ENCODE measurements at places on chromosomes 2 and 18.

DNA sequence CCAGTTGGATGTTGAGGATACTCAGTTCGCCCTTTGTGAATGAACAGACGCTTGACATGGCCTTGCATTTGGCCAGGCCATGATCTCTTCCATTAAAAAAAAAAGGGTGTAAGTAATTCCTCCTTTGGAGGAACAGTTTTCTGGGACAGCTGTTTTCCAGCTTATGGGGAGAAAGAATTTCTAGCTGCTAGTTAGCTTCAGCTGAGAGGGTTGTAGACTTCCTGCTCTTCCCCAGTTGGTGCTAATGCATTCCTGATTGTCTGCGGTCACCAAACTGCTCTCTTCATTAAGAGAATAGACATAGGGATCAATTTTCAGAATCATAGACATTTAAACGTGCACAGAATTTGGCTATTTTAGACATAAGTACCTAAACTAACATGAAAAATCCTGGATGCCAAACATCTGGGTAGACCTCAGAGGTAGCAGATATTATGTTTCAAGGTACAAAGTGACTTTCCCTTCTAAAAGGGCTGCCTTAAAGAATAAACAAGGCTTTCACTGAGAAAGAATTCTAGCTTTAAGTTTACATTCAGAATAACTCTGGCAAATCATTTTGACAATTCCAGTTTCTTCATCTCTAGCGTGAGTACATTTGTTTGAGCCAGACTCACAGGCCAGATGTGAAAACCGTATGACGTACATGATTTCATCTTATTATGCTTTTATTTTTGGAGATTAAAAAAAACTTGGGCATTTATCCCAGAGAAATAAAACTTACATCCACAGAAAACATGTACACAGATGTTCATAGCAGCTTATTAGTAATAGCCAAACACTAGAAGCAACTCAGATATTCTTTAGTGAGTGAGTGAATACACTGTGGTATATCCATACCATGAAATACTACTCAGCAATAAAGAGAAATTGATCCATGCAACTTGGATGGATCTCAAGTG, 71.2 kb downstream of the MAIP1 start:
- DNase-seq: no peak

DNA sequence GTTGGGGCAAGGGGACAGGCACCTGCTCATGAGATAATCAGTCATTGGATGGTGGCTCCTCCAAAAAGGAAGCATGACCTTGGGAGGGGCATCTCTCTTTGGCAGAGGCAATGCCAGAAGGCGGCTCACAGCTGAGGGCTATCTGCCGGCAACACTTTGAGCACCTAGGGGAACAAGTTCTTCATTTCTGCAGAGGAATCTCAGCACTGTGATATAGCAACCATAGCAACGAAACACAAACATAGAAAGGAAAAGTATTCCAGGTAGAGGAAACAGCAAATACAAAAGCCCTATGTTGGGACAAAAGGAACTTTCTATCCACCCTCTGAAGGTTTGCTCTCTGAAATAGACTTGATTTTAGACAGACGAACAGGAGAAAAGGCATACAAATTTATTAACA, 89.1 kb upstream of the NEDD4L start:
- no peak for DNase-seq

- no peak for DNase-seq
Observed at GRCh38 chr2:196887431-196887830, 39.1 kb downstream of the PGAP1 start.

DNA sequence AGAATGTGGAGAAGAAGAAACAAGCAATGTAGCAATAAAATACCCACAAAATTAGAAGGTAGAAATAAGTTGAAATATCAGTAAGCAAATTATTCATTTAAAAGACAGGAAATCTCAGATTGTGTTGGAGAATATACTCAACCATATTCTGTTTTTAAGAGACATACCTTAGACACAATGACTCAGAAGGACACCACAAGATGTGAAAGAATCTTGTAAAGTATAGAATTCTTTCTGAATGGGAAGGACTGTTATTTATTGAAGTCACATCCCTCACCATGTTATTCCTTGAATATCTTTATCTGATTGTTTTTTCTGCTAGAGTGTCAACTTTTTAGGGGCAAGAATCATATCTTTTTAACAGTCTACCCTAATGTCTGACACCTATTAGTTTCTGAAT, 50.4 kb downstream of the CTAGE1 start:
- DNase-seq: no peak

- no peak for DNase-seq
Observed at GRCh38 chr18:62522178-62522503, 684 bp upstream of the ZCCHC2 start.

- peak; percentile 55 for DNase-seq
Observed at GRCh38 chr2:25743132-25743830, 69.9 kb upstream of the DTNB start.

- DNase-seq: no peak
Observed at GRCh38 chr2:39706945-39707344, 41.2 kb downstream of the TMEM178A start.

- DNase-seq: no peak
Observed at GRCh38 chr18:11064727-11065460, 84.5 kb downstream of the PIEZO2 start.

- DNase-seq: no peak
Observed at GRCh38 chr2:65357959-65358294, 74.5 kb downstream of the SPRED2 start.

DNA sequence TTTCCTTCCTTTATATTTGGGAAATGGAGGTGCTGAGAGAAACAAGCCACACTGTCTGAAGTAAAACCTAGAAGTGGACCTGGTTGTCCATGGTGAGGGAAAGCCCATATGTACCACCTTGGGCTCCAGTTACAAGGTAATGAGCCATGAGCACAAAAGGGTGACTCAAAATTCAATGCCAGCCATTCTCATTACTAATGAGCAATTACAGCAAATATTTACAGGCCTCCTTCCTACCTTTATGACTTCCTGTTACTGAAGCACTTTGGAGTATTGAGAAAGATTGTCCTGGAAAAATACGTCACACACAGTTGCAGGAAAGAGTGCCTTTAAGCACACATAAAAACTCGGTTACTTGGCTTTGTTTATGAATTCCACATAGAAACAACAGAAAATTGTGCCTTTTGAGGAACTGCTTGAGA, 9.1 kb downstream of the EPAS1 start:
- no peak for DNase-seq

DNA sequence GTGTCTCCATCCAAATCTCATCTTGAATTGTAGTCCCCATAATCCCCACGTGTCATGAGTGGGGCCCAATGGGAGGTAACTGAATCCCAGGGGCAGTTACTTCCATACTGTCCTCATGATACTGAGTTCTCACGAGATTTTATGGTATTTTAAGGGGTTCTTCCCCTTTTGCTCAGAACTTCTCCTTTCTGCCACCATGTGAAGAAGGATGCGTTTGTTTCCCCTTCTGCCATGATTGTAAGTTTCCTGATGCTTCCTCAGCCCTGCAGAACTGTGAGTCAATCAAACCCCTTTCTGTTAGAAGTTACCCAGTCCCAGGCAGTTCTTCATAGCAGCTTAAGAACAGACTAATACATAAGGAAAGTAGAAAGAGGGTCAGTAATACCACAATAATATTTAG, 480.4 kb downstream of the KCNJ3 start:
- DNase-seq: peak; percentile 63

DNA sequence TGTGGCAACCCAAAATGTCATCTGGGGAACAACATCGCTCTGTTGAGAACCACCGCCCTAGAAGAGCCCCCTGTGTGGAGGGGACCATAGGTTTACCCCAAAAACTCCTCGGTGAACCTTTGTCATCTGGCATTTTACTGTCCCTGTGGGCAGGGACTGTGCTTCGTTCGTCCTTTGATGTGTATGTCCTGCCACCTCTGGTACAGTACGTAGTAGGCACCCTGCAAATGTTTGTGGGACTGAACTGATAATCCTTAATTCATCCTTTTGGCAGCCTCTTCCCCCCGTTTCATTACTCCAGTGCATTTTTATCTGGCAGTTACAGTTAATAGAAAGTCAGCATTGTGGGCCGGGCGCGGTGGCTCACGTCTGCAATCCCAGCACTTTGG, 728 bp downstream of the NAPG start:
- no peak for DNase-seq

- no peak for DNase-seq
Observed at GRCh38 chr2:165627470-165627869, 158.0 kb downstream of the CSRNP3 start.

GRCh38 chr18:40152859-40153258, 1802.2 kb upstream of the PIK3C3 start:
- DNase-seq: no peak

GRCh38 chr2:174752403-174753037, 11.8 kb downstream of the CHRNA1 start:
- DNase-seq: no peak

DNA sequence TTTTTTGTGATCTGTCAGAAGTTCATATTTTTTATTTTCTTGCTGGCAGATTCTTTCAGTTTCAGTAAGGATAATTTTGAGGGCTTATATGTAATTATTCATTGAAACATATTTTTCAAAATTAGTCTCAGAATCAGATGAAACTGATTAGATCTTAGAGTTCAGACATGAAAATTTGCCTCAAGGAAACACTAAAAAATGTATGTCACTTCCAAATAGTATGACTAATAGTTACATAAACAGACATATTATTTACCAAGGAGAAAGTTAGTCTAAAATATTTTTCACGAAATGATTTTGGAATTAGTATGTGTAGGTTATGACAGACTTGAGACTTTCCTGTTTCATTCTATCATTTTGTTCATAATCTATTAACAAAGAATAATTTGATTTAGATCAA, 628.6 kb downstream of the CCDC85A start:
- no peak for DNase-seq
